ENCODE measurements at places on chromosomes 12 and 14.

DNA sequence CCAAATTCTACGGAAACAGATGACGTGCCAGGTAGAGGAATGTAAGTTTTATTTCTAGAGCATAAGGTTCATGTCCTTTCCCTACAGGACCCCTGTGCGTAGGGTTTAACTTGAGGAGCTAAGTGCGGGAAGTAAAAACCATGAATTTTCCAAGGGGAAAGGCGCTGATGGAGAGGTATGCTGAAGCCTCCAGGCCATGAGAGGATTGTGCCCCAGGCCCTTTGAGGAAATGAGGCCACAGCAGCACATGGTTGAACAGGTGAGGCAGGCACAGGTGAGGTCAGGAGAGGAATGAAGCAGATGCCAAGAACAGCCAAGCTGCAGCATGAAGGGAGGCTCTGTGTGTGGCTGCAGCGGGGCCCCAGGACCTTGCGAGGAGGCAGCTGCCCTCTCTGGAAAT lies 14.7 kb downstream of the ESRRB start:
- no peak for DNase-seq

- DNase-seq: no peak
Measured at GRCh38 chr14:82725213-82725612, 1191.6 kb upstream of the SEL1L start.

- DNase-seq: no peak
Measured at GRCh38 chr12:72346363-72346944, 74.3 kb downstream of the TRHDE start.

- no peak for DNase-seq
Measured at GRCh38 chr12:76997011-76997780, 68.2 kb downstream of the E2F7 start.

DNA sequence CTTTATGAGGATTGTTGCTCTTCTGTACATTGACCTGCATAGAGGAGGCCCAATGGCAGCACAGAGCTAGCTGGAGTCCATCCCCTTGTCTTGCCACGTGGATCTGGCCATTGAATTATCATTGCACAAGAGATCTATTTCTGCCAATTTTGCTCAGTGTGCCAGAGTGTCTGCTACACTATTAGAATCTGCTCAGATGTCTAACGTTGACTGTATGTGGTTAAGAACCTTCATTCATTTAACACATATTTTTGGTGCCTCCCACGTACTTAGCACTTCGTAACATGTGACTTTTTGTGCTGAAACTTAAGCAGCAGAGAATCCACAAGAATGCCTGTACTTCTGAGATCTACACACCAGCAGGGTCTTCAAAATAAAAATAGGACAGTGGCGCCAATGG lies 166.0 kb upstream of the VASH1 start:
- DNase-seq: no peak

DNA sequence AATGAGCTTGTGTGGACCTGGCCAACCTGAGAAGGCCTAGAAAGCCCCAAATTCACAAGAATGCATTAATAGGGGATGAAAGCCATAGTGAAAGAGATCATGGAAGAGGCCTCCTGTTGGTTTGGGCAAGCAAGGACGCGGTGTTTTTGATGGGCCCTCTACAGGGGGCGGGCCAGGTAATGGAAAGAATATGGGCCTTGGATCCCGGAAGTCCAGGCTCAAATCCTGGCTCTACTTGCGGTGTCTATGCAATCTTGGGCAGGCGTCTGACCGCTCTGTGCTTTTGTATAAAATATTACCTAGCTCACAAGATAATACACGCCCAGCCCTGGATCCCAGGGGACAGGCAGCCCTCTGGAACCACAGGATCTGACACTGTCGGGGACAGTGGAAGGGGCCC lies 41.1 kb upstream of the CLMN start:
- no peak for DNase-seq

DNA sequence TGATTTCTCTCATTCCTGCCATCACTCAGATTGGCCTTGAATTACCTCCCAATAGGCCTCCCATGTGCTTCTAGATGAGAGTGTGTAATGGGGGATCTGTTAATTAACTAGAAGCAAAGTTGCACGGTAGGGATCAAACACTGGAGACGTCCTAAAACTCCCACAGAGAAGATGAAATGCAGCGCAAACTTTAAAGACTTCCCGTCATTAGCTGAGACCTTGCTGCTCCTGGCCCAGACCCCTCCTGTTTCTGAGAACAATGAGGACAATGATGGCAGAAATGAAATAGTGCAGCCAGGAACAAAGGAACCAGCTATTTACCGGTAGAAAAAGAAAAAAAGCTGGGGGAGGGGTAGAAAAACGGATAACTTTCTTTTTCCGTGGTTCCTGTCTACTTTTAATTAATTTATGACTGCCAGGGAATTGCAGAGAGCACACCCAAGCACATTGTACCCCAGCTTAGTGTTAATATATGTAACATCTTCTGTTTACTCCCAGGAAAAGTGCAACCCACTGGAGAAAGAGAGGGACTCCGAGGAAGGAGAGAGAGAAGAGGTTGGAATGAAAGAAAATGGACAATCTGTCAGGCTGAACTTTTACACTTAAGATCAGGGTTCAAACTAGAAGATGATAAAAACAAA lies 280.7 kb upstream of the SOX5 start:
- DNase-seq: no peak

DNA sequence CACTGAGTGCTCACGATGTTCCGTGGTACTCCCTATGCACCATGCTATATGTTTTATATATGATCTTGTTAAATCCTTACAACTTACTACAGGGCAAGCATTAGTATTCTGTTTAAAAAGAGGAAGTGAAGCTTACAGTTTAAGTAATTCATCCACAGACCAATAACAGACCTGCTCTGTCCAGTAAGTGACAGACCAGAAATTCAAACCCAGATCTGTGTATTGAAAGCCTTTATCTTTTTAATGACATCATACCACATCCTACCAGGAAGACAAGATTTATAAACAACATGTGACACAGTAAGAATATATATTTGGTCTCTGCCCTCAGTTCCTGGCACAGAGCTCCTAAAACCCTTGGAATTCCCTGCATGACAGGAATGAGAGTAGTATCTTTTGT lies 206.5 kb downstream of the STXBP6 start:
- DNase-seq: no peak

GRCh38 chr12:81811061-81811777 lies 52.1 kb upstream of the PPFIA2 start:
- no peak for DNase-seq

DNA sequence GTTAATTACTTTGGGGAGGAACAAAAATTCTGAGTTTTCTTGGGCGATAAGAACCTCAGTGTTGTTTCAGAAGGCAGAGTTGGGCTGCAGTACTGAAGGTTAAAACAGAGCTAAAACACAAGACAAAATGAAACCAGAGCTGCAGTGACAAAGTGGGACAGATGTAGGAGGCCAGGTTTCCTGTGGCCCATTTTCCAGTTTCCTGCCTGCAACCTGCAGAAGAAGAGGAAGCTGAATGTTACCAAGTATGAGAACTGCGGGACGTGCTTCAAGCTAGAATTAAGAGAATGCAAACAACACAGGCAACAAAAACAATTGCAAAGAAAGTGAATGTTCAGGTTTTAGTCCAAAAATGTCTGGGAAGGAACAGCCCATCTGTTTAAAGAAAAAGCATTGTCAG lies 17.8 kb downstream of the ELK3 start:
- DNase-seq: no peak

DNA sequence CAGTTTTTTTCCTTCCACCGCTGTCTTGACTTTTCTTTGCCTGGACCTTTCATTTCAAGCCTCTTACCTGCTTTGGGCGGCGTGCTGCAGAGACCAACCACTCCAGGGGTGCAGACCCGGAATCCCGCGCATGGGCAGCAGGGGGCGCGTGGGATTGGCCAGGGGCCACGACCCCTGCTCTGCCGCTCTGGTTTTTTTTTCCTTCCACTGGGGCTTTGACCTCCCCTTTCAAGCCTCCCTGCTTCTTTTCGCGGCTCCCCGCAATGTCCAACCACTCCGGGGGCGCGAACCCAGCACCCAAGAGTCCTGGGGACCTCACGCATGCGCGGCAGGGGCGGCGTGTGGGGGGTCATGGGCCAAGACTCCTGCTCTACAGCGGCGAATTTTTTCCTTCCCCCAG lies 325.1 kb downstream of the ALG10 start:
- no peak for DNase-seq

- no peak for DNase-seq
Measured at GRCh38 chr12:102965281-102966155, 8.0 kb downstream of the ASCL1 start.
